Dorsolateral prefrontal cortex (tissue), 122 donors: ENCODE measurements at places on chromosomes 6 and 20.
A peak's percentile ranks its signal among the peaks of the same experiment; 100 is the strongest.

- DNase-seq, result no peak
These were observed 96.2 kb downstream of the EYA4 start for GRCh38 chr6:133337308-133337707.

DNA sequence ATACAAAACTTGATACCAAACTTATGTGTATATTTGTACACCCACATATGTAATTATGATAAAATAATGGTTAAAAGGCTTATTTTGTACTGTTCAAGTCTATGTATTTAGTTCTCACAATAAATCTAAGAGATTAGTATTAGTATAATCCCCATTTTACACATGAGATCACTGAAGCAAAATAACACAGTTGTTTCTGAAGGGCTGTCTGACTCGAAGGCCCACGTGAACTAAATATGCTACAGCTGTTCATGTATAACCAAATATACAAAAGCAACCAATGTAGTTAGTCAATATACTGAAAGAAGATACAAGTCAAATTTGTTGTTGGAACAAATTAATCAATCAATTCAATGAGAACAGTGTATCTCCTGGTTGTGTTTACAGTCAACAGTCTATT lies 959.2 kb downstream of the EPHA7 start:
- no peak for DNase-seq

DNA sequence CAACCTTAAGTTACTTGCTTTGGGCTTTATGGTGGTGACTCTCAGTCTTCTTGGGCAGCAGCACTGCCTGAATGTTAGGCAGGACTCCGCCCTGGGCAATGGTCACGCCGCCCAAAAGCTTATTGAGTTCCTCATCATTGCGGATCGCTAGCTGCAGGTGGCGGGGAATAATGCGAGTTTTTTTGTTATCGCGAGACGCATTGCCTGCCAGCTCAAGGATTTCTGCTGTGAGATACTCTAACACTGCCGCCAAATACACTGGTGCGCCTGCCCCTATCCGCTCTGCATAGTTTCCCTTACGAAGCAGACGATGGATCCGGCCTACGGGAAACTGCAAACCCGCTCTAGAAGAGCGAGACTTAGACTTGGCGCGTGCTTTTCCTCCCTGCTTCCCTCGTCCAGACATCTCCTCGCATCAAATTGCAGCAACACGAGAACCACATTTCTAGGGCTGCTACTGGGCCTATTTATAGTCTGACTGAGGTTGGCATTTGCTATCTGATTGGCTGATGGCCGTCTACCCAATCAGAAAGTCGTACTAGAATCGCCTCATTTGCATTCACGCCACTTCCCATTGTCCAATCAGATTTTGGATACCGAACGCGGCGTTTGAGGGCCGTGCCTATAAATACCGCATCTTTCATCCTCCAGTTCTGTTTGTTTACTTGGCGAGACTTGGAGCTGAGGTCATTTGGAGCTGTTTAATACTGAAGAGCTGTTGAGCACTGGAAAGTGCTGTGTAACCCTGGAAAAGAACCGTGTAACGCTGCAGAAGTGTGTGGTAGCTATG lies 28.2 kb upstream of the SLC17A4 start:
- no peak for DNase-seq

GRCh38 chr20:33163856-33164762 lies 3.9 kb upstream of the BPIFA2 start:
- DNase-seq, result no peak

DNA sequence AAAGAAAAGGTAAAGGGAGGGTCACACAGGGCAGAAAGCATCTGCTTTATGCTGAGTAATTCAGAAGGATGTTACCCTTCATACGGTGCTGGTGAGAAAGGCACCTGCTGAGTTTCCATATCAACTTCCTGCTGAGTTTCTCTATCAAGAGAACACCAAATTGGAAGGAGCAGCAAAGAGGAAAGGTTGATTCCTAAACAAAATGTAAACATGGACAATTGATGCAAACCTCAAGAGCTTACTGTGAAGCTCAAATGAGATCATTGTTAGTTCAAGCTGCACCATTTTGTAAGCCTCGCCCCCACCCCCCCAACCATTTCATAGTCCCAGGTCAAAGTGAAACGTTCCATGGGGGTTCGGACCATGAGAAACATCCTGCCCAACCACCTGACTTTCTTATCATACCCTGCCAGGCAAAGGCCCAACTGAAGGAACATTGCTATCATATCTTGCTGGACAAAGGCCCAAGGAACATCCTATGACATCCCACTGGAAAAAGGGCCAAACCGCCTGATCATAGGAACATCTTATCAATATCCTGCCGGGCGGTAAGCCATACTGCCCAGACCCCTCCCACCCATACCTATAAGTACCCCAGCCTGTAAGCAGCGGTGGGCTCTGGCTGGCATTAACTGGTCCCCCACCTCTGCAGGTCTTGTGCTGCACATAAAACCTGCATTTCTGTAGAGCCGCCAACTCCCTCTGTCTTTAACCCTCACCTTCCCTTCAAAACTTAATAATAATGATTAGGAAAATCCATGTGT lies 171.6 kb downstream of the UBE3D start:
- no peak for DNase-seq

- DNase-seq, result no peak
These were observed 45.1 kb downstream of the SCAND1 start for GRCh38 chr20:35909176-35909575.

- DNase-seq, result no peak
These were observed 16.0 kb downstream of the TCFL5 start for GRCh38 chr20:62845416-62846160.

GRCh38 chr20:45508068-45508886 lies 7.1 kb downstream of the SPINT3 start:
- DNase-seq, result no peak

GRCh38 chr6:158194487-158195280 lies 26.5 kb downstream of the GTF2H5 start:
- DNase-seq, result no peak

- DNase-seq, result peak; percentile 70
These were observed 2.3 kb upstream of the MARCKS start for GRCh38 chr6:113854531-113855499.

- DNase-seq, result no peak
These were observed 3.5 kb upstream of the GSTA4 start for GRCh38 chr6:52998603-52999002.

- no peak for DNase-seq
These were observed 17.0 kb upstream of the DDO start for GRCh38 chr6:110432285-110432900.

GRCh38 chr6:113805173-113805790 lies 51.9 kb upstream of the MARCKS start:
- no peak for DNase-seq

DNA sequence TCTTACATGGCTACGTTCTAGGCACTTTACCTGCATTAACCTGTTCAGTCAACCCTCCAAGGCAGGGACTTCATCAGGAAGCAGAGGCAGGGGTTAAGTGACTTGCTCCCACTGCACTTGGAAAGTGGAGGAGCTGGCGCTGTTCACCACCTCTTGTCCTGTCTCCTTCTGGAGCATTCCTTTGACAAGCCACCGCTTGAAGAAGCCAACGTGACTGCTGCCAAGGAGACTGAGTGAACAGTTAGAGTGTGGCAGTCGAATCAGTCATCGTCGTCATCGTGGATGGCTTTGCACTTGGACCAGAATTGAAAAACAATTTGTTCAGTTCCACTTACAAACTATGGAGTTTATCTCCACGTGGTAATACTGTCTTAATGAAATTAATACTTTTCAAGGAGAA lies 60.9 kb downstream of the TULP4 start:
- DNase-seq, result no peak

DNA sequence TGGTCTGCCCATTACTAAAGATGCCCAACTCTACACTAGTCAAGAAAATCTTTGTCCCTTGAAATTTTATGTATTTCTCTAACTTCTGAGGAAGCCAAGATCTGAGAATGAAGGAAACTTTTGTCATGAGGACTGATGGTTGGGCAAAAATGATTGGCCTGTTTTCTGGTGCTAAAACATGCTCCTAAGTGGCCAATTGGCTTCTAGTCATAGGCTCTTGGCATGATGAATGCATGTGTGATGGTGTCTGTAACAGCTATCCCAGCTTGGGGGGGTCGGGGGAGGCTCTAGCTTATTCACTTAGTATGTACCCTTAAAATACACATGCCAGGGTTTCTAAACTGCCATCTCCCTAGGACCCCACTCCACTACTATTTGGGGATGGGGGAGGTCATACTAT lies 228.6 kb downstream of the ZNF217 start:
- DNase-seq, result no peak

- no peak for DNase-seq
These were observed 44.9 kb downstream of the PNLDC1 start for GRCh38 chr6:159844737-159845645.

- DNase-seq, result no peak
These were observed 303.8 kb upstream of the ECI2 start for GRCh38 chr6:4439159-4439558.

GRCh38 chr6:45870531-45870930 lies 145.1 kb downstream of the CLIC5 start:
- no peak for DNase-seq

DNA sequence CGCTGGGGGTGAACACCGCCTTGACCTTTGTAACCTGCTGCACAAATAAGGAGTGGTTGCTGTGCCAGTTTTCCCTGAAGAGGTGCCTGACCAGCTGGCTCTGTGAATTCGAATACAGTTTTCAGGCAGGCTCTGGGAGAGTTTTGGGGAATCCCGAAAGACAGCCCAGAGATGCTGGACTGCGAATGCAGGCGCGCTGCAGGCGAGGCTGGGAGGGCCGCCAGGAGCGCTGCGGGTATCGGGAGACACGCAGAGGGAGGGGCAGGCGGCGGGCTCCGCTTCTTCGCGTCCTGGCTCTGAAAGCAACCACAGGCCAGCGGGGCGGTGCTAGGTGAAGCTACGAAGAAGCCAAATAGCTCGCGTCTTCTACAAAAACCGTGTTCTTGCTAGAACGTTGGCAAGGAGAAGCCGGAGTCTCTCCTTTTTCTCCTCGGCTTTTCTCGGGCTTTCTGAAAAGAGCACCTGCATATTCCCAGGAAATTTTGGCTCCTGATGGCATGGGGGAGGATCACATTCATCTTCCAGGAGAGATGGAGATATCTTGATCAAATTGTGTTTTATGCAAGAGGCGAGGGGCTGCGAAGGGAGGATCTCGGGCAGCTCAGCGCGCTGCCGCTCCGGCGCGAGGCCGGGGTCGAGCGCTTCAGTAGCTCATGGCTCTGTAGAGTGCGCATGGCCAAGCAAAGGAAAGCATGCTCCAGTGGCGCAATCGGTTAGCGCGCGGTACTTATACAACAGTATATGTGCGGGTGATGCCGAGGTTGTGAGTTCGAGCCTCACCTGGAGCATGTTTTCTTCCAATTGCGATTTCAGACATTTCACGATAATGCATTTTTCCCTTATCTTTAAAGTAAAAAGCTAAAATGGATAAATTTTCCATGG lies 158.1 kb upstream of the ZNF184 start:
- DNase-seq, result peak; percentile 58

DNA sequence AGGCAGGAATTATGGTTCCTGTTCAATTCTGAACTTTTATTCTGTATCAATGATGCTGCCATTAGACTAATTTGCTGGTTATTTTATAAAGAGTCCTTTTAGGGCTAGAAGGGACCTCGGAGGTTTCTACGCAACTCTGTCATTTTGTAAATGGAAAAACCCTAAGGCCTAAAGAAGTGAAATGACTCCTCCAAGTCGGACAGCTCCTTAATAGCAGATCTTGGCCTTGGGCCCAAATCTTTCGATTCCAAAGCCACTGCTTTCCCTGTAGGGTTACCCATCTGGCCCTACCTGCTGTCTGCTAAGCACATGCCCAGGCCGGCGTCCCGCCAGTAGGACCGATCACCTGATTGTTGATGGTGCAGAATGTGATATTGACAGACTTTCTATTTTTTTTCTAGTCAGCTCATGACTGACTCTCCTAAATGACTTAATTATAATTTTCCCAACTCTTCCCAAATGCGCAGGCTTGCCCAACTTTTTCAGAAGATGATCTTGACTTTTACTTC lies 40.2 kb downstream of the PLEKHG1 start:
- DNase-seq, result no peak

DNA sequence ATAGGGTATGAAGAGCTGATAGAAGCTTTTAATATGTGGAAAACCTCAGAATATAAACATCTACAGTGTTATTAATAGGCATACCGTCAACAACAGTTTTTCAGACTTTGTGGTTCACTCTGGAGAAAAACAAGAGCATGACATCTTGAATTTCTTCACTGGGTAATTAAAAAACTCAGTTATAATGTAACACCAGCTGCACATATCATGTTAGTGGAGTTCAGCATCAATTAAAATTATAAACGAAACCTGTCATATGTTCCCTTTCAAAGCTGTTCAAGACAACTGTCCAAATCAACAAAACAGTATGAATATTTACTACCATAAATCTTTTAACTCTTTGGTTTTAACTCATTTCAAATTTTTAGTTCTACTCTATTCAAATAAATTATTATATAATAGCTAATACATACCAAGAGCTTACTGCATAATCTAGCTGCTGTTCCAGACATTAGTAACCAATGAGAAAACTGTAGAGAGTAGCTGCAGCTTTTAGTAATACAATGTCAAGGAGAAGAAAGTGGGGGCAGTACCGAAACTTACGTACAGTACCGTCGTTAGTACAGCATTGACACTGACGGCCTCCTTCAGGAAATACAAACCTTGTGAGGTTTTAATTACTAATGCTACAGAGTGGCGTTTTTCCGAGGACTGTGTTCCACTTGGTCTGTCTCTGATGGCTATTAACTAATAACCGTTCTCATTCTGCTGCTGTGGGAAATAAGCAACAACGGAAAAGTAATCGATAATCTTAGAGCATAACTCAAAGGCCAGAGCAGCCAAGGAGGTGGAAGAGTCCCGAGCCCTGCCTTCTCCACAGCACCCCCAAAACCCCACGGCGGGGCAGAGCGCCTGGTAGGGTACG lies 532 bp upstream of the PM20D2 start:
- no peak for DNase-seq

DNA sequence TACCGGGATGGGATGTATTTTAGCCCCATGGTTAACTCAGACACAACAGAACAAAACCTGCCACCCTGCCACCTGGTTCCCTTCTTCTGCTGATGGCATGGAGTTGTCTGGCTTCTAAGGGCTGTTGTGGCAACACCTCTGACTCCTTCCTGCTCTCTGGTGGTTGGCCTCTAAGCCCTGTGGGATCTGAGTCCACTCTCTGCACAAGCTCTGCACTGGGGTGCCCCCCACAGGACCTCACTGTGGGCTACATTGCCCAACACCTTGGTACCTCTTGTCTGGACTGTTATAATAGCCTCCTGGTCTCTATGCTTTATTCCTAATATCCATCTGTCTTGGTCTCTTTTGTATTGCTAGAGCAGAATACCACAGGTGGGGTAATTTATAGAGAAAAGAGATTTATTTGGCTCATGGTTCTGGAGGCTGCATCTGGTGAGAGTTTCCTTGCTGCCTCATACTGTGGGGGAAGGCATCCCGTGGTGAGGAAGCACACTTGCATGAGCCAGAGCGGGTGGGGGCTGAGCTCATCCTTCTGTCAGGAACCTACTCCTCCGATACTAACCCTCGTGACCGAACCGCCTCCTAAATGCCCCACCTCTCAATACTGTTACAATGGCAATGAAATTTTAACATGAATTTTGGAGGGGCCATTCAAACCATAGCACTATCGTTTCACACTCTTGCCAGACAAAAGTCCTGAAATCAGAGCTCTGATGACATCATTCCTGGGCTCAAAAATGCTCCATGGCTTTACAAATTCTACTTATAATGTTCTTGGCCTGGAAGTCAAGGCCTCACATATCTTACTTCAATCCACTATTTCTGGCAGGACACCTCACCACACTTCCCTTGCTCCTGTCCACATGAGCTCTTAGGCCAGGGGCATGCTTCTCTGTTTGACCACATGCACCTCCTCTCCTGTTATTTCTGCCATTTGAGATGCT lies 127.2 kb downstream of the PAX1 start:
- DNase-seq, result peak; percentile 73

GRCh38 chr6:159590835-159591234 lies 102.2 kb downstream of the SOD2 start:
- DNase-seq, result no peak
